ENCODE measurements at places on chromosomes 11 and 22.

GRCh38 chr11:113262594-113262993, 51.8 kb upstream of the TTC12 start:
- DNase-seq, result no peak

DNA sequence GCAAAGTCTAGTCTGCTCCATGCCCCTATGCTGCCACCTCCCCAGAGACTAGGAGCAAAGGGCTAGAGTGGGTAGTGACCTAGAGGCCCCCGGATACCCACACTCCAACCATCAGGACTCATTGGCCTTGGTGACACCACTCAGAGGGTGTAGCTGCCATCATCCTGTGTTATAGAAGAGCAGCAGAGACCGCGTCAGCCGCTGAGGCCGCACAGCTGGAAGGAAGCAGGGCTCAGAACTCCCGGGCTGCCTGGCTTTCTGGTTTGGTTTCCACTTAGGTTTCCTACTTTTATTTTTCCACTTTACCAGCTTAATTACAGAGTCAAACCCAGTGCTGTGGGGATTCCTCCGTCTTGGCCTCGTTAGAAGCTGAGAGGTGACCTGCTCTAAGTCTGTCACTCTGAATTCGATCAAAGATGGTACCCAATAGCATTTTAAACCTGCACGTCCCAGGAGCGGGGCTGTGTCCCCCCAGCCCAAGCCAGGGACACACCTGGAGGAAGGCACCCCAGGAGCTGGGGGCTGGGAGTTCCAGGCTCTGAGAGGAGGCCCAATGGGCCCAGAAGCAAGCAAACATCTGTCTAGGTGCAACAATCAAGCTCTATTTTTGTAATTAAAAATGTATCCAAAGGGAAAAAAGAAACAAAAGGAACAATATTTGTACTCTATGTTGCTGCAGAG, 2.1 kb upstream of the CDKN1C start:
- DNase-seq, result no peak

GRCh38 chr11:108009497-108010370, 1.0 kb downstream of the CUL5 start:
- DNase-seq, result no peak

DNA sequence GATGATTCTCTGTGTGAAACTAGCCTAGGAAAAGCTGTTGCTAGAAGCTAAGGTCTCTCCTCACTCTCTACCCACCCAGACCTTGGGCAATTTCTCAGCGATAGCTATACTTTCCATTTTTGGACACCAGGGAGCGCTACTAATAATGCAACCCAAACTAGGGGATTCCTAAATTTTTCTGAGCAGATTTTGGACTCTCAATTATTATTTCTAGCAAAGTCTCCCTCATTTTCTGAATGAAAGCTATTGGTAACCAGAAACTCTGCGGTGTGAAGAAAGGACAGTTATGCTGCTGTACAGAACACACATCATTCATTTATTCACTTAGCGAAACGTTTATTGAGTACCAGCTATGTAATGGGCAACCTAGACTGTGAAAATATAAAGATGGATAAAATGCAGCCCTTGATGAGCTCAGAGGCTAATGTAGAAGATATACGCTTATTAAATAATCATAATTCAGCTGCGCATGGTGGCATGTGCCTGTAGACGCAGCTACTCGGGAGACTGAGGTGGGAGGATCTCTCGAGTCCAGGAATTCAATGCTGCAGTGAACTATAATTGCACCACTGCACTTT, 6.1 kb upstream of the STIM1 start:
- no peak for DNase-seq

- DNase-seq, result no peak
These were observed 812.2 kb downstream of the BRD1 start for GRCh38 chr22:49015459-49015858.

DNA sequence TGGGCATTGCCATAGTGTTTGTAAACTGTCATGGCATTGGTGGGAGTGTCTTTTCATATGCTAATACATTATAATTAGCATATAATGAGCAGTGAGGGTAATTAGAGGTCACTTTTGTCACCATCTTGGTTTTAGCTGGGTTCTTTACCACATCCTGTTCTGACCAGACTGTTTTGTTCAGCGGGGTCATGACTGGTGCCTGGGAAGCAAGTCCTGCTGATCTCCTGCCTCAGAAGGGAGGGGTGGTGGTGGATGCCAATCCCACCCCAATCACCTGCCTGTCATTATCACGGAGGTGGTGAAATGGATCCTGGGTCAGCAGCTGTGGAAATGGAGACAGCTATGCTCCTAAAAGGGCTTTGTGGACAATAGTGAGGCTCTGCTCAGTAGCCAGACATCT, 31.2 kb downstream of the IL18 start:
- DNase-seq, result no peak

GRCh38 chr11:65503368-65503948, 4.6 kb downstream of the MALAT1 start:
- DNase-seq, result no peak

All from T-helper 2 cell (primary cell).